ENCODE measurements at places on chromosomes 12 and 14.

DNA sequence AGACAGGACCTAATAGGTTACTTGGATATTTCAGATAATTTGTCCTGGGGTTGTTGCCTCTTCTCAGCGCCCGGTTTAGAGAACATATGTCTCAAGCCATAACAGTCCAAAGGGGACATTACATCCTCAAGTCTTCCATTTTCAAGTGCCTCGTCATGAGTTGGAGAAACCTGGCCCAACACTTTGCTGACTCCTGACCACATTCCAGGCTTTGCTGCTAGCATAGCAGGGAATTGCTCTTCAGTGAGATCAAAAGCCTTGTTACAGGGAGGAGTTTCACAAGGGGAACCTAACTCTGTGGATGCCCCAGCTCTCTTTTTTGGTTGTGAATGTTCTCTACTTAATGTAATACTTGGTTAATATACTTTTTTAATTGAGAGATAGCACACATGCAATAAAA, 8.2 kb upstream of the MMP19 start:
- no peak for DNase-seq

GRCh38 chr12:80445083-80445793, 1.2 kb downstream of the PTPRQ start:
- no peak for DNase-seq

- no peak for DNase-seq
These were observed 874 bp upstream of the RNU6-8 start for GRCh38 chr14:32203928-32204357.

GRCh38 chr12:46787496-46788055, 38.2 kb downstream of the SLC38A4 start:
- DNase-seq = no peak

GRCh38 chr12:76764856-76765255, 941 bp downstream of the ZDHHC17 start:
- no peak for DNase-seq

DNA sequence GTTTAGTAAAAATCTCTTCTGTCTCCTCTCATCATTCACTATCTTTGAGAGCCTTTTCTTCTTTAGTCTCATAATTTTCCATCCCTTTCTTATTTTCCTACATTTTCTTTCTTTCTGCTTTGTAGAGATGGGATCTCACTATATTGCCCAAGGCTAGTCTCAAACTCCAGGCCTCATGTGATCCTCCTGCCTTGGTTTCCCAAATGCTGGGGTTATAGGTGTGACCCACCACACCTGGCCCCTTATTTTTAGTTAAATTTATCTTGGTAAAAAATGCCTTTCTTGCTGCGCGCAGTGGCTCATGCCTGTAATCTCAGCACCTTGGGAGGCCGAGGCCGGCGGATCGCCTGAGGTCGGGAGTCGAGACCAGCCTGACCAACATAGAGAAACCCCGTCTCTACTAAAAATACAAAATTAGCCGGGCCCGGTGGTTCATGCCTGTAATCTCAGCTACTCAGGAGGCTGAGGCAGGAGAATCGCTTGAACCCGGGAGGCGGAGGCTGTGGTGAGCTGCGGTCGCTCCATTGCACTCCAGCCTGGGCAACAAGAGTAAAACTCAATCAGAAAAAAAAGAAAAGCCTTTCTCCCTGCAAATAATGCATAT, 996 bp downstream of the SLC2A3 start:
- DNase-seq = no peak

DNA sequence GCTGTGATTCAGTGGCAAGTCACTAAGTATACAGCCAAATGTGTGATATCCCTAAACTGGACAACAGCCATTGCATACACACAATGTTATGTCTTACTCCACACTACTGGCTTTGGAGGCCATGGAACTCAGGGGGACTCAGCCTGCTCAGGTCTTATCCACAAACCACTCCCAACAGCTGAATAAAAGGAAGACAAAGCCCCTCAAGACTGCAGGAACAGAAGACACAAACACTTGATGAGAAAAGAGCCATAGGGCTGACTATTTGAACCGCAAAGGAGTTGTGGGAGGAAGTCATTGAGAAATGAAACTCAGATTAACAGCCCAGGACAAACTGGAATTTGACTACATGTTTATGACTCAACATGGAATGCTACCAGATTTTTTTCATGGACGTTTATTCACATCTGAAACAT, 40.9 kb downstream of the PTGER2 start:
- DNase-seq = no peak

DNA sequence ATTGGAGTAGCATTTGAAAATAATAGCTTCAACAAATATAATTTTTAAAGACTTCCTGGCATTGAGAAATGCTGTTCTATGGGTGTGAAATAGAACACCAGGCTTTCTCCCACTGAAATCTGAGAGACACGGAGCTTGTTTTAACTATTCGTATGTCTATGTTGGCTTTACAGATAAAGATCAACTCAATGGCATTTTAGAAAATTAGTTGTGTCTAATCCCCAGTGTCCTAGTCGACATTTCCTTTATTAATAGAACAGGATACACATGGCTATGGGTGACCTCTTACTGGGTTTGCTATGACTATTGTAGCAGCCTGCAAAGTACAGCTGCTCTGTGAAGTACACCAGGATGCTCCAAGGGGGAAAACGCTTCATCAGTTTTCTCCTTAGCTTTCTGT, 159.3 kb downstream of the SLC25A21 start:
- DNase-seq = no peak

- no peak for DNase-seq
These were observed 79.6 kb downstream of the RPL10L start for GRCh38 chr14:46571970-46572369.

GRCh38 chr14:71932229-71932981, at the start of gene RGS6:
TSS of gene RGS6 (plus strand) at chr14:71932429.
- no peak for DNase-seq

DNA sequence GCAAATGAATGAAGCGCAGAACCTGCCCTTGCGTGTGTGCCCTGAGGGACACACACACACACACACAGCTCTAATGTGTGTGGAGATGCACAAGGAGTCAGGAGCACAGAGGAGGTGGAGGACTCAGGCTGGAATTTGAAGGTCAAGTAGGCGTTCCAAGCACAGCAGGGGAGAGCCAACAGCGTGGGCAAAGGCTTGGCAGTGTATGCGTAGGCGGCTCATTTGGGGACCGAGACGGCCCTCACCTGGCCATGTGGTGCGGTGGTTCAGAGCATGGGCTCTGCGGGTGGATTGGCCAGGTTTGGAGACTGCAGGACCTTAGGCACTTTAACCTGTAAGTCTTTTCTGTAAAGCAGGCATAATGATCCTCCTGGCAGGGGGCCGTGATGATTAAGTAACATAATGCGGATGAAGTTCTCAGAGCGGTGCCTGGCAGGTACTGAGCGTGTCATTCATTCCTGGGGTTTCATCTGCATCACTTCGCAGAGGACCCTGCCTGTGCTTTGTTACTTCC, 69.5 kb upstream of the SLC24A4 start:
- DNase-seq = no peak

- no peak for DNase-seq
These were observed 185.8 kb upstream of the SSTR1 start for GRCh38 chr14:38021861-38022260.

DNA sequence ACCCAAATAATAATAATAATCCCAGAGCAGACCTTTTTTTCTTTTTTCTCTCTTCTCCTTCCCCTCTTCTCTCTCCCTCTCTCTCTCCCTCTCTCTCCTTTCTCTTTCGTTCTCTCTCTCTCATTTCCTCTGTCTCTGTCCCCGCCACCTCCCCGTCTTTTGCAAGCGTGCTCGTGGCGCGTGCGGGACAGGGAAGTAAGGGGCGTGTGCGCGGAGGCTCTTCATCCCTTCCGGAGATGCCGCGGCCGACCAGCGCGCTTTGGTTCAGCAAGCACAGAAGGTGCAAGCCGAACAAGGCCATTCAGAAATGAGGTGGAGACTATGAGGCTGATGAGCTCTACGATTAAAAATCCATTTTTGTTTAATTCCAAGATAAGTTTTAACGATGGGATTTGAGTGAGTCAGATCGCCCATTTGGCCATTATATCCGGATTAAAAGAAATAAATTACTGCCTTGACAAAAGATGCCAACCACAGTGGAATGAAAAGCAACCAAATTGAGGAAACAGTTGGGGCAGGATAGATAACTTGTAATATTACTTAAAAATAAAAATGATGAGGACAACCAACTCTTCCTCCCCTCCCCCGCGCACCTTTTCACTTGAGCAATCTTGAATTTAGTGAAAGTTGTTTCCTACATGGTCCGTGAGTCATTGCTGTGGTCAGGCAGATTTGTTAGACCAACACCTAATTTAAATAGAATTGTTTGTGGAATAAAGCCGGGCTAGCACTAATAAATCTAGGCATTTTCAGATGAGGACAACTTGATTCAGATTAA, 1.2 kb upstream of the AMIGO2 start:
- DNase-seq = no peak

- DNase-seq = no peak
These were observed 18.9 kb downstream of the ALDH2 start for GRCh38 chr12:111785651-111786050.

DNA sequence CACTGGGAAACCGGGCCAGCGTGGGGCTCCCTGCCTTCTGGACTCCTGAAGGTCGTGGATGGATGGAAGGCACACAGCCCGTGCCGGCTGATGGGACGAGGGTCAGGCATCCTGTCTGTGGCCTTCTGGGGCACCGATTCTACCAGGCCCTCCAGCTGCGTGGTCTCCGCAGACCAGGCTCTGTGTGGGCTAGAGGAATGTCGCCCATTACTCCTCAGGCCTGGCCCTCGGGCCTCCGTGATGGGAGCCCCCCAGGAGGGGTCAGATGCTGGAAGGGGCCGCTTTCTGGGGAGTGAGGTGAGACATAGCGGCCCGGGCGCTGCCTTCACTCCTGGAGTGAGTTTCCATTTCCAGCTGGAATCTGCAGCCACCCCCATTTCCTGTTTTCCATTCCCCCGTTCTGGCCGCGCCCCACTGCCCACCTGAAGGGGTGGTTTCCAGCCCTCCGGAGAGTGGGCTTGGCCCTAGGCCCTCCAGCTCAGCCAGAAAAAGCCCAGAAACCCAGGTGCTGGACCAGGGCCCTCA, 26.9 kb downstream of the HIP1R start:
- no peak for DNase-seq

DNA sequence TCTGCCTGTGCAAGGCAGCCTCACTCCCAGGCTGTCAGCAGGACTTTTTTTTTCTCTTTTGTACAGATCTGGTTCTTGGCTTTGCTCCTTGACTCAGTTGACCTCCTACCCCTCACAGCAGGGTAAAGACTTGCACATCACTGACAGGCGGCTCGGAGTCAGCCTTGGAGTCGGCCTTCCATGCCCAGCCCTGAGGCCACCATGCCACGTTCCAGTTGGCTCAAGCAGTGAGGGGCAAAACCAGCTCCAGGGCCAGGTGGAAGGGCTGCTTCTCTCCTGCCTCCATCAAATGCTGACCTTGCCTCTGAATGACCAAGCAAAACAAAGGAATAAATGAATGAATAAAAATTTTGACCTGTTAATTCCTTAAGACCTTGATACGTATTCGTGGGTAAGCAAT, 27.6 kb downstream of the JAG2 start:
- DNase-seq = no peak

DNA sequence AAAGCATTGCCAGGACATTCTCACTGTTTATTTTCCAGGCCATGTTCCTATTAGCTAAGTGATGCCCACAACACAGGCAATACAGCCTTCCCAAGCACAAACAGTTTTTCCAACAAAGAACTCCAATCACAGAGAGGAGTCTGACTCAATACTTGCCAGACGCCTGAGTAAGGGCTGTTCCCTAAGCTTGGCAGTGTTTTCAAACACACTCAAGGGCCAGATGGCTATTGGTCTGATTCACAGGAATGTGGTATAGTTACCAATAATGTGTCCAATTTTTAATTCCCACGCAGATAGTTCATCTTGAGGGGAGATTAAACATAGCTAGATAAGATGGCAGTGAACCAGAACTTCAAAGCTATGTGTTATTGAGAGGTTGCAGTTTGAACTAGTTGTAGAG, 381.0 kb downstream of the SNAPC1 start:
- no peak for DNase-seq

- no peak for DNase-seq
These were observed 55.1 kb downstream of the SSH1 start for GRCh38 chr12:108802101-108802961.

GRCh38 chr12:59780605-59781135, 184.8 kb downstream of the SLC16A7 start:
- DNase-seq = no peak

DNA sequence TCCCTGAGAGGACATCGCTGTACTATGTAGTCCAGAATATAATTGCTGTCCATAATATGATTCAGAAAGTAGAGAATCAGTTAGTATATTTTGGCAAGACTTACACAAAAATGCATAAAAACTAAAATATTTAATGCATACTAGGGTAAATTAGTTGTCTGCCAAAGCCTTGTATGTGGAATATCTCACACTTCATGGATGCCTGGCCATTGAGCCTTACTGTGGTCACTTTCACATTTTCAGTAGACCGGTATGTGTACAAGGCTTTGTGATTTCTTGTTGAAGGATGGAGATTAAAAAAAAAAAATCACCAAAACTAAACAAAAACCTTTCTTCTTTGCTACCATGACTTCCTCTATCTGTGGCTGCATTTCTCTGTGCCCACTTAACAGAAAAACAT, 197.3 kb upstream of the DDHD1 start:
- no peak for DNase-seq

- no peak for DNase-seq
These were observed 490.7 kb downstream of the EGLN3 start for GRCh38 chr14:33460164-33460563.

GRCh38 chr14:73221945-73222344, 15.4 kb upstream of the PAPLN start:
- DNase-seq = no peak

DNA sequence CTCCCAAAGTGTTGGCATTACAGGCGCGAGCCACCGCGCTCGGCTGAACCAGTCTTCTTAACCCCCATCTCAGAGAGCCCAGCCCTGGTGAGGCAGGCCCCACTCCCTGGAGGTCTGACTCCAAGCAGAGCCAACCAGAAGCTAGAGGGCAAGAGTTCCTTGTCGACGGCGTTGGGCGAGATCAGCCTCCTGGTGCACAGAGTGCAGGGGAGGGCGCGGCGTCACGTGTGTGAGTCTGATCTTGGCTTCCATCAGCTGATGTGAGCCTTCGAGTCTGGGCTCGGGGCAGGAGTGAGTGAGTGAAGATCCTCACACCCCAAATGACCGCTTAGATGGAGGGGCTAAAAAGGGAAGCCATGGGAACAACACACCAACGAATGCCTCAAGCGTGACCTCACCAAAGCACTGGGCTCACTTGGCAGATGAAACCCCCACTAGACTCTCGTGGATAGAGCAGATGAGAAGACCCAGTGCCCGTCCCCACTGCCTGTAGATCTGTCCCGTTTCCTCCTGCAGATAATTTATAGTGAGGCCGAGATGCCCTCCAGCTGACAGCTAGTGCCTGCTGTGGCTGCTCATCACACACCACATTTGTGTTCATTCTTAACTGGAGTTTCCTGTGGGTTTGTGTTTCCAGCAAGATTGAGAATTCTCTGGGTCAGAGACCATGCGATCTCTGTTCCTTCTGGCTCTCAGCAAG, 28.6 kb upstream of the ADGRD1 start:
- DNase-seq = no peak

- peak; percentile 79 for DNase-seq
These were observed at the start of gene HOXC13 for GRCh38 chr12:53938326-53939140. TSS of gene HOXC13 (plus strand) at chr12:53938831. CDS start at chr12:53938907, 76 bp downstream.

DNA sequence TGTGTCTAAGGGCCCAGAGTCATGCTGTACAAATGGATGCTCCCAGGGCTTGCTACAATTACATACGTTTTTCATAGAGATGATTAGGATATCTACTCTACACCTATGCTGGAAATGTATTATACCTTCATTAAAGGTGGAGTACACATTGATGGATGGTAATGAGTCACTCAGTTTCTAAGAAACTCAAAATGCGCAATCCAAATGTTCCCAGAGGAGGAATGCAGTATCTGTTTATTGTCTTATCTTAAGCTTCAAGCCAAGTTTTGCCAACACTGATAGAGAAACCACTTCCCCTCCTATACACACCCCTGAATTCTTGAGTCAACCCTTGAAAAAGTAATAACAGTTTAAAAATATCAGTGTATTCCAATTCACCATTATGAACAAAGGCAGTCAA, 266.6 kb upstream of the FAR2 start:
- no peak for DNase-seq
